ENCODE measurements at places on chromosomes 4 and X. TPM values are rescaled to one million over a fixed set of nuclear protein-coding genes. Genes with fewer than 3 reads are reported as not detected.

DNA sequence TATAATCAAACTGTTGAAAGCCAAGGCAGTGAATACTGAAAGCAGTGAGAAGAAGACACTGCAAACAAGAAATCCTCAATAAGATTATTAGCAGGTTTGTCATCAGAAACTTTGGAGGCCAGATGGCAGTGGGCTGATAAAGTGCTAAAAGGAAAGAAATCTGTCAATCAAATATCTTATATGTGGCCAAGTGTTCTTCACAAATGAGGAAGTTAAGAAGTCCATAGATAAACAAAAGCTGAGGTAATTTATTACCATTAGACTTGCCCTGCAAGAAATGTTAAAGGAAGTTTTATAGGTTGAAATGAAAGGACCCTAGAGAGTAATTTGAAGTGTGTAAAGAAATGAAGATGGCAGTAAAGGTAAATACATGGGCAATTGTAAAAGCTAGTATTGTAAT is 586.6 kb downstream of the RAPGEF2 start:
- no peak for DNase-seq

DNA sequence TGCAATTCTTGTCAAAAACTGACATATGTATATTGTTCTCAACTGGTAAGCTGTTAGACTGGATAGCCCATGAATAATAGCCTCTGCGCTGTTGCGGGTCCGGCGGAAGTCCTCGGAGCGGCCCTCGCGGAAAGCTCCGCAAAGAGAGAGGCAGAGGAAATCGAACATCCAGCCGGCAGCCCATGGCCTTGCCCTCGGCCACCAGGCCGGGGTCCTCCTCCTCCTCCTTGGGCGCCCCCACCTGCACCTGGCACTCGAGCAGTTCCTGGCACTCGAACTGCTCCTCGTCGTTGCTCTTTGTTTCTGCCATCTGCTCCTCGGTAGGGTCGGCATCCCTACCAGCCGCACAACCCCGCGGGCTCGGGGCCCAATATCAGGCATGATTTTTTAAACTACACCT is 1176.3 kb downstream of the PCDH18 start:
- DNase-seq, result no peak

DNA sequence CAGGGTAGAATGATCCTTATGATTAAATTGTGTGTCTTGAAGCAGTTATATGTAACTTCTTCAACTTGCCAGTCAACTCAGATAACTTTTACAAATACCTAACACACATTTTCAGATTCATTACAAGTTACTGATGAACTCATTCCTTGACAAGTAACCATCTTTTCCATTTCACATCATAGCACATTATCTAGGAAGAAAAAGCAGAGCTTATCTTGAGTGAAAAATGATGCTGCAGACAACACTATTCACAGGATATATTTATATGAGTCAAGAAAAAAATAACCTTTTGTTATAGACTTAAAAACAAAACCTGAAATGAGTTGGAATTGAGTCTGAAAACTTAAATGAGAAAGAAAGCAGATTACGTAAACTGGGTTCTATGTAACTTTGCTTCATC is 68.9 kb downstream of the LEF1 start:
- no peak for DNase-seq

GRCh38 chrX:123731987-123732669 is 724 bp downstream of the THOC2 start:
- DNase-seq, result no peak

DNA sequence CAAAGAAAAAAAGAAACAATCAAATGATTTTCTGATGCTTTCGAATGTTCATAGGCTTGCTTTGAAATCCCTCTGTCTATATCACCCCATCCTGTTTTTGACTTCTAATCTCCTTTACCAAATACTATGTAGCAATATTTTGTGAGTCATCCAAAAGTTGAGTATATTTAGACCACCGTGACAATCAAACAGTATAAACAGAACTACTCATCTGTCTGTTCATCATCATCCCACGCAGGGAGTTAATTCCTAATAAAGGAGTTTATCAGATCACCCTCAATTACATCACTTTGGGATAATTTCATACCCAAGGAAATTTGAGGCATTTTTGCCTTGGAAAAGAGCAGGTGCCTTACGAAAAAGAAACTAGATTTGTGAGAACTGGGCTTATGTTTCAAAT is 212.9 kb downstream of the CBR4 start:
- DNase-seq, result no peak

GRCh38 chr4:108355186-108355901 is 186.6 kb upstream of the LEF1 start:
- DNase-seq, result no peak

- DNase-seq, result no peak
Measured at GRCh38 chrX:915427-916229, 285.0 kb downstream of the SHOX start.

- DNase-seq, result no peak
Measured at GRCh38 chrX:55135171-55135570, 46.4 kb downstream of the PAGE2 start.

The STARD8 gene
- total RNA-seq, result 3.0 TPM

The JCHAIN gene
- 29.0 TPM for total RNA-seq

The VCX3A gene
- total RNA-seq, result not detected

The CXCL6 gene
- total RNA-seq, result not detected
